ENCODE measurements at places on chromosomes 11 and 22.
A peak's percentile ranks its signal among the peaks of the same experiment; 100 is the strongest.

- no peak for DNase-seq
Observed at GRCh38 chr11:86874304-86875056, 74.1 kb downstream of the PRSS23 start.

- no peak for DNase-seq
Observed at GRCh38 chr11:119461229-119461963, 38.4 kb upstream of the THY1 start.

GRCh38 chr22:50444663-50445062 lies 30.2 kb downstream of the SBF1 start:
- DNase-seq, result no peak

- no peak for DNase-seq
Observed at GRCh38 chr22:30204742-30205111, 41.8 kb downstream of the LIF start.

- no peak for DNase-seq
Observed at GRCh38 chr11:9765320-9766101, 101.6 kb downstream of the SWAP70 start.

- no peak for DNase-seq
Observed at GRCh38 chr22:29308791-29309262, 2.4 kb downstream of the GAS2L1 start.

DNA sequence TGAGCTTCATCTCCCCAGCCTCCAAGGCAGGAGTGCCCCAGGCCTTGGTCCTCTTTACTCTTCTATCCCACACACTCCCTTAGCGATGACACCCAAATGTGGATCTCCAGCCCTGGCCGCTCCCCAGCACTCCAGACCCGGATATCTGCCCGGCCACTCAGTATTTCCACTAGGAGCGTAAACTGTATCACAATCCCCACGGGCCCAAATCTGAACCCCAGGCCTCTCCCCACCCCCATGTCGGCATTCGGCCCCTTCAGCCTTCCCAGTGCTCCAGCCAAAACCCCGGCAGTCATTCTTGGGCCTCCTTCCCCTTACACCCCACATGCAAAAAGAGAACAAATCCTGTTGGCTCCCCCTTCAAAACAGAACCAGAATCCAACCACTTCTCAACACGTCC lies 20.8 kb downstream of the WNT11 start:
- DNase-seq, result no peak

- DNase-seq, result no peak
Observed at GRCh38 chr11:111700162-111700561, 66.0 kb downstream of the PPP2R1B start.

GRCh38 chr11:66247295-66247694 lies 21.1 kb upstream of the RAB1B start:
- no peak for DNase-seq

DNA sequence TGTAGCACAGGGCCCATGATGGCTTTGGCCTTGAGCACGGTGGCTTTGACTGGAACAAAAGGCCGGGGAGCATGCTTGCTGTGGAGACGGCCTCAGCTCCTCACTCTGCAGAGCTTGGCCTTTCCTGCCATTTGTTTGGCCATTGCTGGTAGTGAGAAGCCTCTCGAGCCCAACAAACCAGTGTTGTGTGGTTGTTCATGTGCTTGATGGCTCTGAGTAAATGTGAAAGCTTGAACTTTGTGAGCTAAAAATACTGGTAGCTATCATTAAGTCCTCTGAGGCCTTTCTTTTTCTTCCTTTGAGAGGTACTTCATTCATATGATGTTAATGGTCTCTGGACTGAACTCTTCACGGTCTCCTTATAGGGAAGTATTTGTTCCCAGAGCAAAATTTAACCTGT lies 39.6 kb downstream of the NAT10 start:
- DNase-seq, result no peak

DNA sequence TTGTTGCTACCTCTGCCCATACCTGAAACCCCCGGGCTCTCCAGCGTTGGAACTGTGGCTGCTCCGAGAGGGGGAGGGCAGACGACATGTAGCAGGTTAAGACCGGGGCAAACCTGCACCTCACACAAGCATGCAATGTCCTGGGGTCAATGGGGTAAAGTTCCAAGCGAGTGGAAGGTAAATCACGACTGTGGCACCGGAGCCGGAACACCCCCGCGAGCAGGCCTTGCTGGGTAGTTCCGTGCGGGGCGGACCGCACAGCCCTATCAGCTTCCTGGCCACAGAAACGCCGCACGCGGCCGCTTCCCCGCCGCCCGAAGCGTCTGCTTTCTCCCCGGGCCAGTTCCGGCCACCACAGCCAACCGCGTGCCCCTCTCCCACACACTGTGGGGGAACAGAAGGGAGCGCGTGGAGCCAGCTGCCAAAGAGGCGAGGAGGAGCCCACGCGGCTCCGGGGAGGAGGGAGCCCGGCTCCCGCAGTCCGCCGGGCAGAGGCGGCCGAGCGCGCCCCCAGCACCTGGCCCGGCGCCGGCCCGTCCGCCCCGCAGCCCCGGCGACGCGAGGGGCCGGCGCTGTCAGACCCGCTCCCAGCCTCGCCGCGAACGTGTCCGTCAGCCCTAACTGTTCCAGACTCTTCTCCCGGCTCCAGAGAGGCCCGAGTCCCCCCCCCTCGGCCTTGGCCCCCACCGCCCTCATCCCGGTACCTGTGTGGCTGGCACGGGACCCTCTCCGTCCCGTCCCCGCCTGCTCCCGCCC lies 1.6 kb downstream of the SPTBN2 start:
- DNase-seq, result peak; percentile 20

DNA sequence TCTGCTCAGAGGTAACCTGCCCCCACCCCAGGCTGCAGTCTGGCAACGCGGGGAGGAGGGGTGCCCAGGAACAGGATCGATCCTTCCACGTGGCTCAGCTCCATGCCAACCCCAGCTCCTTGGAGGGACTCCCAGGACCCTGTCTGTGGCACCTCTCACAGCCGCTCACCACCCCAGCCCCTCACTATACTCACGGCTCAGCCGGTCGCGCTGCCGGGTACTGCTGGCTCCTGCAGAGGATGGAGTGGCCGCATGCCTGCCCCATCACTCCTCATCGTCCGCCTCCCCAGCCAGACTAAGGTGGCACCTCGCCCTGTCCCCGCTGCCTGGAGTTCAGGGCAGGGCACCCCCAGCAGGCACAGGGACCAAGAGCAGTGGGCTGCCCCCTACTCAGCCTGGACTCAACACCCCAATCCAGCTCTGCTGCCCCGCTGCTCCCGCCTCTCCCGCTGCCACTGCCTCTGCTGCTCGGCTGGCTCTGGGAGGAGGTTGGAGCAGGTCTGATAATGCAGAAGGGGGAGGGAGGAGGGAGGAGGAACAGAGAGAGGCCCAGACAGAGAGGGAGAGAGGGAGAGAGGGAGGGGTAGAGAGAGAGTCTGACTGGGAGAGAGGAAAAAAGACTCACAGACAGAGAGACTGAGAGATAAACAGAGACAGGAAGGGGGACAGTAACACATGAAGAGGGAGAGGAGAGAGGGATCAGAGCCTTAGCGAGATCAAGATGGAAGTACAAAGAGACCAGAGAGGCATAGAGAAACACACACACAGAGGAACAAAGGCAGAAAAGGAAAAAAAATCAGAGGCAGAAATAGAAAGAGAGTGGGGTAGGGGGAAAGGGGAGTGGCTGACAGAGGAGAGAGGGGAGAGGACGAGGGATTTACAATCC lies at the start of gene PDE2A:
Gene PDE2A (minus strand): TSS at position 480 of the 886 bp plus-strand sequence. CDS start 215 bp downstream, at position 265.
- no peak for DNase-seq

DNA sequence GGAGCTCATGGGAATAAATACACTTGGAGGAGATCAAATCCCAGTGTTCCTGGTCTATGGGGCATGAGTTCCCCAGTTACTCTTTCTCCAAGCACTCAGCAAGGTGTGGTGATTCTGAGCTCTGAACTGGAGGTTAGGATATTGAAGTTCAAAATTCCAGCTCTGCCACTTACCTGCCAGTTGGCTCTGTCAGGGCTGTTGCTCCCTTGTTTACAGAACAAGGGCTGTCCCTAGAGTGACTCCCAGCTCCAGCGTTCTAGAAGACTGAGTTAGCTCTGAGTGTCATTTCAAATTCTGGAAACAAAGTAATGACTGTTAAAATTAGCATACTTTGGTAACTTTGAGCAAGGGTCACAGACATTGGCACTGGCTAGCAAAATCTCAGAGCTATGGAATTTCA lies 69.7 kb upstream of the ZBED5 start:
- DNase-seq, result no peak

Data from CD4-positive, alpha-beta T cell treated with Interleukin-15 for 1 hour (primary cell).